ENCODE measurements at places on chromosomes 5 and 9. TPM values are rescaled to one million over a fixed set of nuclear protein-coding genes. Genes with fewer than 3 reads are reported as not detected.

The KIAA1958 gene
- 11.0 TPM for polyA plus RNA-seq

The SPATA31C1 gene
- 0.71 TPM for polyA plus RNA-seq

The PCDHB13 gene
- 7.6 TPM for polyA plus RNA-seq

The PRDM9 gene
- polyA plus RNA-seq = not detected

The KCNN2 gene
- polyA plus RNA-seq = 3.7 TPM

The ROPN1L gene
- polyA plus RNA-seq = 1.2 TPM

The SDHA gene
- 139 TPM for polyA plus RNA-seq

- DNase-seq = no peak
Measured at GRCh38 chr5:54852007-54852406, 133.4 kb downstream of the ESM1 start.

GRCh38 chr5:172531704-172532026, 77.3 kb upstream of the SH3PXD2B start:
- no peak for DNase-seq

GRCh38 chr9:107952773-107953172, 463.2 kb upstream of the KLF4 start:
- no peak for DNase-seq

- no peak for DNase-seq
Measured at GRCh38 chr5:67061511-67061910, 135.1 kb downstream of the CD180 start.

GRCh38 chr5:176405656-176406435, 10.5 kb downstream of the CLTB start:
- no peak for DNase-seq

DNA sequence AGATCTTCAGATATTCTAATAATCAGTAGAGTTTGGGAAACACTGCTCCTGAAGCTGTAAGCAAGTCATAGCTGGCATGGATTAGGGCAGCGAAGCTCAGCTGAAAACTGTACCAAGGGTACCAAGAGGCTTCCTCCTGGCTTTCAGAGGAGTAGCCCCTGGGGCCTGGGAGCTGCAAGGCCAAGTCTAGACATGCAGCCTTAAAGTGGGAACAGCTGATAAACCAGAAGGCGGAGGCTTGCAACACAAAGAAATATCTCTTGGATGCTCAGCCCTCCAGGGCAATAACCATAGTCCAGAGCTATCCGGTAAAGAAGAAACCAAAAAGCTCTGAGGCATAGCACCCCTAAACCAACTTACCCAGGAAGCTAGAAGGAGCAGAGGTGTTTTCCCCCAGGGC, 51.5 kb downstream of the MRPS30 start:
- DNase-seq = no peak

GRCh38 chr5:111829701-111830100, 72.7 kb upstream of the NREP start:
- no peak for DNase-seq

DNA sequence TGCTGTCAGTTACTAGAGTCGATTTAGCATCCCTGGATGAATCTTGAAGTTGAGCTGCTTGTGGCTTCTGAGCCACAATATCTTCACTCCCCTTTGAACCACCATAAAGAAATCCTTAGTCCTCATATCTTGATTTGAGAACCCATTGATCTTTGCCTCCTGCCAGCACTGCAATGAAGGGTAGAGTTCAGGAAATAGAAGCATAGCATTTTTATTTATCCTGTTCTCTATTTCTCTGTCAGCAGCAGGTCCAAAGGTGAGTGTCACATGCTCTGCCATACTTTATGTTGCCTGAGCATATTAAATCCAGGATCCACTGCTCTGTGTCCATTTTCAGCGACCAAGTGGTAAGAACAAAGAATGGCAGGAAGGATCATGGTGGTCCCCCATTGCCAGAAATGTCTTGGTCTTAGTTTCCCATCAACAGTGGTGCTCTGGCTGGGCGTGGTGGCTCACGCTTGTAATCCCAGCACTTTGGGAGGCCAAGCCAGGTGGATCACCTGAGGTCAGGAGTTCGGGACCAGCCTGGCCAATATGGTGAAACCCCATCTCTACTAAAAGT, 80.2 kb upstream of the PANK3 start:
- DNase-seq = no peak

- no peak for DNase-seq
Measured at GRCh38 chr5:1656271-1656975, 132.7 kb upstream of the LPCAT1 start.

DNA sequence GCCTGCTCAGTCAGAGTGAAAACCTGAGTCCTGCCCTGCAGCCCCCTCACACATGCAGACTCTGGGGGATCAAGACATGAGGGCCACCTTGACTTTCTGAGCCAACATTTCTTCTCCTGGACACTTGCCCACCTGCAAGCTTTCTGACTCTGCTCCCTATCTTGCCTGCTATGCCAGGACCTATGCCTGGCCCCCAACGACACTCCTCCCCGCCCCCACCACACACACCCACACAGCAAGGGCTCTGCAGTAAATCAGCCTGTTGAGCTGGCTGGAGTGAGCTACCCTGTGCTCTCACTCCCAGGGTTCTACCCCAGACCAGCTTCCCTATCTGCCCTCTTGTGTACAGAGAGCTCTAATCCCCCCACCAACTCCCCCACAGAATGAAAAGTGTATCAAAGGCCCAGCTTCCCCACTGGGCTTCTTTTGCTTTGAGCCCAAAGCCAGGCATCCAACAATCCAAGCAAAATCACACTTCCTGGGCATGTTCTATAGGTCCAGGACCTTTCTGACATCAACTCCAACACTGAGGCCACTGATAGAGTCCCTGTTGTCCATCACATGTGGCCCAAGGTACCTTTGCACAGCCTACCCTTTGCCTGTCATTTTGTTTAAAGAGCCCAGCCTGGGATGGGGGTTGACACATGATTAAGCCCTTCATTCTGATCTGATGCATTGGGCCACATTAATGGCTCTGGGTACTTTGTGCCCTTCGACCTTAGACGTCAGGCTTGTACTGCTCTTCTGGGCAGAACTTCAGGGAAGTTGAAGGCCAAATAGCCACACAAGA, 7.2 kb downstream of the PDLIM4 start:
- no peak for DNase-seq
